ENCODE measurements at places on chromosomes 12 and 14. TPM values are rescaled to one million over a fixed set of nuclear protein-coding genes. Genes with fewer than 3 reads are reported as not detected.

Gene GPR65
- not detected for total RNA-seq

Gene IL26
- total RNA-seq: not detected

Gene PLCZ1
- total RNA-seq: not detected

Gene ACADS
- total RNA-seq: 11.6 TPM

Gene AKAP5
- 2.8 TPM for total RNA-seq

Gene NID2
- total RNA-seq: 5.4 TPM

Gene VRTN
- total RNA-seq: 128 TPM

Gene ANKS1B
- 5.8 TPM for total RNA-seq

Gene OTOGL
- total RNA-seq: 0.39 TPM

Gene WNT5B
- 4.6 TPM for total RNA-seq

Gene PIK3C2G
- not detected for total RNA-seq

Gene FAM181A
- not detected for total RNA-seq

Gene ADAM21
- not detected for total RNA-seq

Gene OR10P1
- not detected for total RNA-seq

Gene SPRING1
- 43.7 TPM for total RNA-seq

Gene NTS
- total RNA-seq: 22.1 TPM

Gene SLCO1A2
- 13.9 TPM for total RNA-seq

Gene ARHGAP9
- total RNA-seq: 3.9 TPM

Gene SERPINA1
- 5.1 TPM for total RNA-seq

Gene OTX2
- total RNA-seq: 30.1 TPM

Gene KRT71
- total RNA-seq: not detected

Gene ANO4
- 2.6 TPM for total RNA-seq

Gene IAPP
- total RNA-seq: not detected

Gene CMTM5
- 0.41 TPM for total RNA-seq

Gene P2RX7
- 0.55 TPM for total RNA-seq

Gene DEPDC4
- total RNA-seq: 5.5 TPM

Gene TAS2R14
- total RNA-seq: 1.1 TPM

Gene ATXN3
- 33.1 TPM for total RNA-seq

Gene RNF10
- total RNA-seq: 155 TPM

Gene GPRC5D
- not detected for total RNA-seq

Gene SERPINA12
- total RNA-seq: not detected

Gene GLT1D1
- total RNA-seq: 1.5 TPM

Gene TBX3
- 2.2 TPM for total RNA-seq

Gene ST8SIA1
- 2.3 TPM for total RNA-seq

Gene SLC22A17
- 51.4 TPM for total RNA-seq

Gene CCDC60
- total RNA-seq: 0.57 TPM

Gene CYP27B1
- total RNA-seq: 3.2 TPM

Gene RNASE1
- 6.2 TPM for total RNA-seq

Gene CHGA
- 17.2 TPM for total RNA-seq

Gene ACSM4
- not detected for total RNA-seq

Gene ANAPC5
- 116 TPM for total RNA-seq

Gene SLC39A5
- total RNA-seq: 0.62 TPM

Gene DCAF5
- 29.1 TPM for total RNA-seq

Gene PLA2G1B
- total RNA-seq: 1.8 TPM

Gene OAS2
- 0.28 TPM for total RNA-seq

Gene C12orf54
- not detected for total RNA-seq

Gene ZC2HC1C
- total RNA-seq: 1.3 TPM

Gene INHBC
- total RNA-seq: 0.16 TPM

Gene KLRB1
- not detected for total RNA-seq

Gene SLC5A8
- 0.07 TPM for total RNA-seq

Gene IGF1
- not detected for total RNA-seq

Gene KRT73
- total RNA-seq: not detected

Gene SMOC1
- 1.1 TPM for total RNA-seq

Gene PRMT5
- 123 TPM for total RNA-seq

Gene KRT7
- 11.5 TPM for total RNA-seq

Gene POLE
- total RNA-seq: 126 TPM

Gene P2RX2
- 1.6 TPM for total RNA-seq

Gene NOS1
- total RNA-seq: 4.5 TPM

Gene LBHD2
- total RNA-seq: not detected
